ENCODE measurements at places on chromosomes 12 and 14.
A peak's percentile ranks its signal among the peaks of the same experiment; 100 is the strongest.

DNA sequence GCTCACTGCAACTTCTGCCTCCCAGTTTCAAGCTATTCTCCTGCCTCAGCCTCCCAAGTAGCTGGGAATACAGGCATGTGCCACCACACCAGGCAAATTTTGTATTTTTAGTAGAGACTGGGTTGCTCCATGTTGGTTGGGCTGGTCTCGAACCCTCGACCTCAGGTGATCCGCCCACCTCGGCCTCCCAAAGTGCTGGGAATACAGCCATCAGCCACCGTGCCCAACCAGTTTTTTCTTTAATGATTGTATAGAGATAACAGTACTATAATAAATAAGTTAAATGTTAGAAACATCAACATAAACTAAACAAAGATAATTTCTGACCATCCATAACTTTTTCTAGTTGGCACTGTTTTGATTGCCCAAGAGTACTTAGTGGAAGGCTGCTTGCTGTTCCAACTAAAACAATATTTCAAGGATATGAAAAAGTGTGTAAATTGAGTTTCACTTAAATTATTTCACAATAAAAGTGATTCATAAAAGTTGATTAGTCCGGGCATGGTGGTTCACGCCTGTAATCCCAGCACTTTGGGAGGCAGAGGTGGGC lies 5.6 kb downstream of the GON7 start:
- DNase-seq = no peak

DNA sequence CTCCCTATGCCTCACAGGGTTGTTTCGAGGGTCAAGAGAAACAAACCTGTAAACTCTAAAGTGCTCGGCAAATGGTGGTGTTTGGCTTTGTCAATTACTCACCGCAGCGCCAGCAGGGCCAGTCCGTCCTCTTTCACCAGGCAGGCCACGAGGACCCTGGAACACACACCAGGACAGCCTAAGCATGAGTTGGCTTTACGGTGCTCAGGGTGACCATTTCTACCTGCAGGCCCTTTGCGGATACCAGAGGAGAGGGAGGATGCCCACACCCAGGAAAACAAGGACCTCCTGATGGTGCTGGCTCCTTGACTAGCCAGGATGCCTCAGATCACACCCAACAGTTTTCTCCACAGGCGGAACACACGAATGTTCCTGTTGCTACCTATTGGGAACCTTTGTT lies 11.5 kb downstream of the COL2A1 start:
- no peak for DNase-seq

DNA sequence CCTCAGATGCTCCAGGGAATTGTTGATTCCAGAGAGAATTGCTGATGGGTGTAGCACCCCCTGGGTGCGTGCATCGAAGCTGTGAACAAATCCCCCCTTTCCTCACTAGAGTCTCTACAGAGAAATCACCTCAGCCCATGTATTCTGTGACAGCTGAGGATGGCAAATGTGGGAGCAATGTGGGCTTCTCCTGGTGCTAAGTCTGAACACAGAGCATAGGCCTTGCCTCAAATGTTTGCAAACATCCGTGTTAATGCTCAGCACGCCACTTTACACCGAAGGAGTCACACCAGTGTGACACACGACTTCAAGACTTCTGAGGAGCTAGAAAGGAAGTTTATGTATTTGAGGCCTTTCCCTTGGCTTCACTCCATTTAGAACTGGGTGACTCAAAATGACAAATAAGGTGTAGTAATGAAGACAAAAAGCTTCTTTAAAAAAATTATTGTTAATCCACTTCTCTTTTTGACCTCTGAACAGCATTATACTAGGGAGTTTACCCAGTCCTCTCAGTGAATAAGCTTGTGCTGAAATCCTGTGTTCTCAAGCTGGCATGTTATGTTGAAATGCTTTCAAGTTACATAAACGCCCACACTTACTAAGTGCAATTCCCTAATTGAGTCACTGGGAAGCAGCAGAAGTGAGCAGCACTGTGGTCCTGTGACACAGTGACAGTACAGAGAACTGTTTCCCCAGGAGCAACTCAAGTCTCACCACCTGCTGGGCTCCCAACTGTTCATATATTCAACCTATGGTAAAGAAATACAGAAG lies 92.9 kb downstream of the FAR2 start:
- DNase-seq = peak; percentile 36

GRCh38 chr12:38384816-38385378 lies 68.3 kb downstream of the ALG10B start:
- no peak for DNase-seq

- DNase-seq = no peak
These were observed 14.7 kb downstream of the GPR68 start for GRCh38 chr14:91229743-91230200.

- peak; percentile 8 for DNase-seq
These were observed 15.2 kb downstream of the PLD4 start for GRCh38 chr14:104939666-104940410.

- DNase-seq = no peak
These were observed 141.8 kb downstream of the MYRFL start for GRCh38 chr12:69966839-69967238.

GRCh38 chr14:94571395-94571794 lies 9.8 kb upstream of the SERPINA5 start:
- DNase-seq = peak; percentile 39

- no peak for DNase-seq
These were observed 3.0 kb downstream of the ZBTB1 start for GRCh38 chr14:64507376-64508156.

- DNase-seq = no peak
These were observed 194.9 kb downstream of the DUSP6 start for GRCh38 chr12:89157413-89157812.

DNA sequence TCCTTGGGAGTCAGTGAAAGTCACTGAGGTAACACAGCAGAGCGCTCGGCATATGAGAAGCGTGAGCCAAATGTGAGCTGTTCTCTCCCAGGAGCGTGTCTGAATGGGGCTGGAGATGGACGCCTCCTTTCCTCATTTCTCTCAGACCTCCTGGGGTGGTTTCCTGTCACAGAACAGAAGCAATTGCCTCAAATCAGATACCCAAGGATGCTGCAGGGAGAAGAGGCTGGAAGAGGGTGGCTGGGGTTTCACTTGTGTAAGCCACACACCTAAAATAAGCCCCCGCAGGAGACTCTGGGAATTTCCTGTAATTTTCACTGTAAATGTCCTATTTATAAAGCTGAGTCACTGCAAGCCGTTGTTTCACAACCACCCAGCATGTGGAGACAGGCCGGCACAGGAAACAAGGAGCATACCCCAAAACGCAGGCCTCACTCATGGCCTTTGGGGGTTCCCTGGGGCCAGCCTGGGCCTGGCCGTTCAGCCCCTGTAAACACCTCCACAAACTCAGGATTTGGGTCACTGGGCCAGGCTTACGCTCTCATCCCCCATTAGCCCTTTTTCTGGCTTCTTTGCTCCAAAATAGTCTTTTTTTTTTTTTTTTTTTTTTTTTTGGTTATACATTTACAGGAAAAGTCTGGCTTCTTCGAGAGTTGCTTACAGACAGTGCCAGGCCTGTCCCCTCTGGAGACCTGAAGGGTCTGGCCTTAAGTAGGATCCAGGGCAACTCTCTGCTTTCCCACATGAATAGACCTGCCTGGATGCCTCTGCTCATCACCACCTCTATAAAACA lies 55.3 kb downstream of the VCPKMT start:
- peak; percentile 67 for DNase-seq

GRCh38 chr12:67039995-67040860 lies 228.9 kb upstream of the CAND1 start:
- no peak for DNase-seq

DNA sequence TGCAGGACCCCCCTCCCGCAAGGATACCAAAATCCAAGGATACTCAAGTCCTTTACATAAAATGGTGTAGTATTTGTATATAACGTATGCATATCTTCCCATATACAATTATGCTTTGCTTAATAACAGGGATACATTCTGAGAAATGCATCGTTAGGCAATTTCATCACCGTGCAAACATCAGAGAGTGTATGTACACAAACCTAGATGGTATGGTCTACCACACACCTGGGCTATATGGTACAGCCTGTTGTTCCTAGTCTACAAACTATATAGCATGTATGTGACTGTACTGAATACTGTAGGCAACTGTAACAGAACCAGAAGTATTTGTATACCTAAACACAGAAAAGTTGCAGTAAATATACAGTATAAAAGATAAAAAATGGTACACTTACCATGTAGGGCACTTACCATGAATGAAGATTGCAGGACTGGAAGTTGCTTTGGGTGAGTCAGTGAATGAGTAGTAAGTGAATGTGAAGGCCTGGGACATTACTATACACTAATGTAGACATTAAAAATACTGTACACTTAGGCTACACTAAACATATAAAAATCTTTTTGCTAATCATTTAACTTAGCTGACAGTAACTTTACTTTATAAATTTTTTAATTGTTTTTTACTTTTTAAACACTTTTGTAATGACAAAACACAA lies 141.1 kb downstream of the SLC41A2 start:
- no peak for DNase-seq

GRCh38 chr12:26988703-26989102 lies 25.5 kb downstream of the TM7SF3 start:
- DNase-seq = no peak

DNA sequence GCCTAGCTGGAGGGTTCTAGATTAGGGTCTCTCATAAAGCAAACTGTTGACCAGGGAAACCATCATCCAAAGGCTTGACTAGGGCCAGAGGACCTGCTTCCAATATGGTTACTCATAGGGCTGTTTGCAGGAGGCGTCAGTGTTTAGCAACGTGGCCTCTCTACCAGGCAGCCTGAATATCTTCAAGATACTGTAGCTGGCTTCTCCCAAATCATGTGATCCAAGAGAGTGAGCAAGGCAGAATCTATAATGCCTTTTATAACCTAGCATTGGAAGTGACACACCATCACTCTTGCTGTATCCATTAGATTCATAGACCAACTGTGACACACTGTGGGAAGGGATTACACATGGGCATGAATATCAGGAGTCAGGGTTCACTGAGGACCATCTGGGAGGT lies 17.3 kb downstream of the TPH2 start:
- DNase-seq = no peak

GRCh38 chr14:55747186-55747585 lies 167.2 kb downstream of the KTN1 start:
- no peak for DNase-seq

DNA sequence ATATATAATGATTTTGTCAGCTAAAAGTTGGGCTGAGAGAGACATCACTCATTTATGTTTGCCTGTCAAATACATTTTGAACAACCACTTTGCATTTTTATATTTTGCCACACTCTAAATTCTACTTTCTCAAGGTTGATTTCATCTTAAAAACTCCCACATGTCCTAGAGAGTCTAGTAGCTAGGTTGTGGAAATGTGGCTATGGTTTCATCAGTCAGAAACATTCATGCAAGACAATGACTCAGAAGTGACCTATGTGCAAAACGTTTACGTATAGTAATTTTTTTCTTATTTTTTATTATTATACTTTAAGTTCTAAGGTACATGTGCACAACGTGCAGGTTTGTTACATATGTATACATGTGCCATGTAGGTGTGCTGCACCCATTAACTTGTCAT lies 27.4 kb upstream of the PRKD1 start:
- DNase-seq = no peak

- no peak for DNase-seq
These were observed 45.5 kb downstream of the SPATA7 start for GRCh38 chr14:88430976-88431375.

GRCh38 chr14:23569443-23570151 lies 2.0 kb upstream of the AP1G2 start:
- no peak for DNase-seq

DNA sequence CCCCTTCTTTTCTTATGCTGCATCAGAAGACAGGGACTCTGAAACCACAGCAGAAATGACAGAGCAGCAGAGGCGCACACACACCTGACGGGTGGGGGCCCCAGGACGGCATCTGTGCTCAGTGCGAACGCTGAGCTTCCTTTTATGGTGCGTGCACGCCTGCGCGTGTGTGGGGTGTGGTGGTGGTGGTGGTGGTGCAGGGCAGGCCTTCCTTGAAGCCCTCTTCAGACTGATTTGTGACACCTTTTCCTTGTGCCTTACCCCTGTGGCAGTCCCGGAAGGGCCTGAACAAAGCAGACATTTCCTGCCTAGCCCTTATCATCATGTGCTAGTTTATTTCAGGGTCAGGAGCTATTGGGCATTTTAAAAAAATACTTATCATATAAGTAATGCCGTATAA lies 75.7 kb downstream of the TSPAN9 start:
- no peak for DNase-seq

DNA sequence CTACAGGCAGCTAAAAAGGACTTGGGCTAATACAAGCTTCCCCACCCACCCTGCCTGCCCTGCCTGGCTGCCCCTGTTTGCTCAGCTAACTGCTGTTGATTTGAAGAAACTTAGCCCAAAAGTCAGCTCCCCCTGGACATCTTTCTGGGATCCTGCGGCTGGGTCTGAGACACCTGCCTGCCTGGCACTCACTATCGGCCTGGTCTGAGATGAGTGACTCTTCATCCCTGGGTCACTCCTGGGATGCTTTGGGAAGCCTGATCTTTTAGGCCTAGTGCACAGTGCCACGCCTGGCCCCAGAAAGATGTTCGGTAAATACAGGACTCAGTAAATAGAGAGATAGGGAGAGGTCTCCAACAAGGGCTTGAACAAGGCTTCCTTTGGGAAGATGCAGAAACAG lies 211.3 kb upstream of the DIO3 start:
- no peak for DNase-seq

DNA sequence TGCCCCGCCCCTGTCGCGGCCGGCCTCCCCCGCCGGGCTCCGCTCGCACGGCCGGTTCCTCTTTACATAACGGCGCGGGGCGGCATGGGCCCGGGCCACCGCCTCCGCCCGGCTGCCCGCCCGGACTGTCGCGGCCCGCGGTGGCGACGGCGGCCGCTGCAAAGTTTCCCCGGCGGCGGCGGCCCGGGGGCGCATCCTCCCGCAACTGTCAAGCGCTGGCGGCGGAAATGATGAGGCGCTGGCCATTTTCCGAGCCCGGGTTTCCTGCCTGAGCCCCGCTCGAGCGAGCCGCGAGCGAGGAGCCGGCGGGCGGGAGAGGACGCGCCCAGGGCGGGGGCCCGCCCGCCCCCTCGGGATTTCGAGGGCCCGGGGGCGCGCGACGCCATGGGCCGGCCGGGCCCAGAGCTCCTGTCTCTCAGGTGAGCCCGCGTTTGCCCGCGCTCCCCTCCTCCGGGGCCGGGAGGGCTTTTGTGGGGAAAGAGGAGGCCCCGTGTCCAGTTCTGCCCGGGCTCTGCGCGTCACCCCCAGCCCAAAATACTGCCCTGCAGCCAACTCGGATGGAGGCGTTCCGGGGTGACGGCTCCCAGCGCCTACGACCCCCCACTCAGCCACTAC lies at the start of gene SH2B3:
SH2B3 (plus strand) TSS at position 65 of the 615 bp plus-strand sequence. CDS start 12,223 bp downstream, outside the sequence.
- DNase-seq = peak; percentile 84

- peak; percentile 25 for DNase-seq
These were observed 101.2 kb downstream of the NELL2 start for GRCh38 chr12:44774815-44775411.

- DNase-seq = no peak
These were observed 645.0 kb downstream of the C12orf50 start for GRCh38 chr12:87384226-87384625.
